Tibial artery (tissue), 4 donors: ENCODE measurements at places on chromosomes 13 and 19.

- no peaks in the 10 kb centered on the region for H3K27me3 ChIP-seq
- DNase-seq = no peak
- no peaks in the 10 kb centered on the region for H3K36me3 ChIP-seq
- H3K27ac ChIP-seq = no peak overlapping the region
These were observed 27.2 kb downstream of the SPRY2 start for GRCh38 chr13:80313668-80314256.

DNA sequence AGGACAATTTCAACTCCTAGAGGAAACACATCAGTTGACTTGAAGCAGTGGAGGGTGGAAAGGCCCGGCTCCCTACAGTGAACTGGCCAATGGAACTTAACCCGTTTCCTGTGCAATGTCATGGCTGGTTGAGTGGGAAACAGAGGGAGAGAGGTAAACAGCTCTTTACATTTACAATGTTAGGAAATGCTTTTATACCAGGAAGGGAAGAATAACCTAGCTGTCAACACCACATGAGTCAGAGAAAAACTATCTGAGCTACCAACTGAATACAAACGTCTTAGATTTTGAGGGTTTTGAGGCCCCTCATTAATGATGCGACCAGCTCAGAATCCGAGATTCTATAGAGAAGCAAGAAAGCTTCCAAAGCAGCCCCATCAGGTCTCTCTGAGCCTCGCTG lies 36.7 kb downstream of the CARD8 start:
- H3K4me1 ChIP-seq = no peaks in the 10 kb centered on the region
- H3K36me3 ChIP-seq = peaks cover 22% of the 10 kb centered on the region
- H3K27me3 ChIP-seq = no peaks in the 10 kb centered on the region
- H3K27ac ChIP-seq = no peak overlapping the region

DNA sequence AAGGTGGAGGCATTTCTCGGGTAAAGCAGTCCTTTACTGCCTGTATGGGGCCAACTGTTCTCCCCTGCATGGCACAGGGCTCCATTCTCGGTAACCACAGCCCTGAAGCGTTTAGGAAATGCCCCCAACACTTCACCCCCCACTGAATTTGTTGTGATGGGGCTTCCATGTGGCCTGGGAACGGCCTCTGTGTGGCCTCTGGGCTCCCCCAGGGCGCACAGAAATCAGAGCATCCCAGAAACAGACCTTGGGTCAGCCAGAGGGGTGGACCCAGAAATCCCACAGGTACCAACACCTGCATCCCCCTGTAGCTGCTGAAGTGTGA lies 153.7 kb upstream of the VSTM2B start:
- H3K4me3 ChIP-seq = no peak overlapping the region
- no peak overlapping the region for H3K27ac ChIP-seq
- H3K4me1 ChIP-seq = no peaks in the 10 kb centered on the region
- no peaks in the 10 kb centered on the region for H3K36me3 ChIP-seq
- peak; percentile 32 for DNase-seq

- no peaks in the 10 kb centered on the region for H3K27me3 ChIP-seq
- H3K36me3 ChIP-seq = peaks cover 65% of the 10 kb centered on the region
- H3K4me3 ChIP-seq = no peak overlapping the region
These were observed 20.7 kb upstream of the TPT1 start for GRCh38 chr13:45361596-45362206.

DNA sequence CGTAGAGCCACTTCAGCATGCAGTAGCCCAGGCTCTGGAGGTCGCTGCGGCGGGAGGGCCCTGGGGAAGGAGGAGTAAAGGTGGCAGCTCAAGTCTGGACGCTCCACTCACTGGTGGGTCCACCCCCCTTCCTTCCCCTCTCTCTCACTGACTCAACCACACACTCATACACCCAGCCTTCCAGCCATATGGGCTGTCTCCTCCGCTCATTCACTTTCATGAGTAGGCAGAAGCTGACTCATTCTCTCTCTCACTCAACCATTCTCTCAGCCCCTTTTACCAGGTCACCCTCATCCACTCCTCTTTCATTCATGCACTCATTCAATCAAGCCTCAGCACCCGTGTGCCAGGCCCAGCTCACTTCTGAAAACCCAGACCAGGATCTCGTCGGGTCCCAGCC lies 27.5 kb upstream of the SIGLEC11 start:
- no peaks in the 10 kb centered on the region for H3K4me1 ChIP-seq
- no peak for DNase-seq
- no peak overlapping the region for H3K27ac ChIP-seq
- no peaks in the 10 kb centered on the region for H3K27me3 ChIP-seq
- no peak overlapping the region for H3K4me3 ChIP-seq

- no peaks in the 10 kb centered on the region for H3K4me1 ChIP-seq
- H3K36me3 ChIP-seq = no peaks in the 10 kb centered on the region
- no peaks in the 10 kb centered on the region for H3K27me3 ChIP-seq
- H3K27ac ChIP-seq = no peak overlapping the region
- H3K4me3 ChIP-seq = no peak overlapping the region
These were observed 942.2 kb downstream of the PCDH17 start for GRCh38 chr13:58573743-58574142.

GRCh38 chr13:47211106-47211505 lies 314.3 kb upstream of the HTR2A start:
- DNase-seq = no peak
- no peak overlapping the region for H3K4me3 ChIP-seq
- no peak overlapping the region for H3K27ac ChIP-seq
- H3K4me1 ChIP-seq = no peaks in the 10 kb centered on the region
- no peaks in the 10 kb centered on the region for H3K27me3 ChIP-seq

DNA sequence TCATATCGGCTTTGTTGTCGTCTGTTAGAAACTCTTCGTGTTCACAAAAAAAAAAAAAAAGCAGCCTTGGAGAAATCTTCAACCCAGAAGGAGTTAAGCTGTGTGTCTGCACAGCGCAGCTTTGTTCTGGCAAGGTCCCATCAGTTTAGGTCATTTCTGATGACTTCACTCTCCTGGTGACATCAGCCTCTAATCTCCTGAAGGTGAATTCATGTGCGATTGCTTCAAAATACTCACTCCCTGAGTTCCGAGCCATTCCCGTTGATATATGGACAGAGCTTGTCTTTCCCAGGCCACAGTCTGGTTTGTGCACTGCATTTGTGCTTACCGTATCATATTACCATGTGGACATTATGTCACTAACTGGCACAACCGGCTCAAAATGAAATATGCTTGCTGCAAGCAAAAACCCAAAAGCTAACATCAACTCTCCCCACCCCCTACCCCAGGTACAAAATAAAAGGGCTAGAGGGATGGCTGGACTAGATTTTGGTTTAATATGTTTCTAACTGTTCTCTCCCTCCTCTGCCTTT lies 342.4 kb downstream of the KCNRG start:
- H3K4me3 ChIP-seq = no peak overlapping the region
- no peaks in the 10 kb centered on the region for H3K27me3 ChIP-seq
- H3K4me1 ChIP-seq = peaks cover 23% of the 10 kb centered on the region
- peak overlapping the region; percentile 56 for H3K27ac ChIP-seq
- DNase-seq = no peak

GRCh38 chr19:2149980-2150793 lies 1.2 kb downstream of the AP3D1 start:
- H3K4me1 ChIP-seq = peaks cover 52% of the 10 kb centered on the region
- peak overlapping the region; percentile 68 for H3K4me3 ChIP-seq
- peak; percentile 31 for DNase-seq
- peak overlapping the region; percentile 73 for H3K27ac ChIP-seq
- H3K27me3 ChIP-seq = no peaks in the 10 kb centered on the region

- no peaks in the 10 kb centered on the region for H3K4me1 ChIP-seq
- no peak overlapping the region for H3K4me3 ChIP-seq
- no peaks in the 10 kb centered on the region for H3K36me3 ChIP-seq
- DNase-seq = no peak
- no peak overlapping the region for H3K27ac ChIP-seq
These were observed 33.7 kb upstream of the VSTM2B start for GRCh38 chr19:29491995-29492577.

- H3K4me3 ChIP-seq = peak overlapping the region; percentile 87
- no peaks in the 10 kb centered on the region for H3K36me3 ChIP-seq
- DNase-seq = no peak
- H3K27me3 ChIP-seq = no peaks in the 10 kb centered on the region
- peaks cover 16% of the 10 kb centered on the region for H3K4me1 ChIP-seq
These were observed 1.7 kb downstream of the SLAIN1 start for GRCh38 chr13:77699059-77699680.

DNA sequence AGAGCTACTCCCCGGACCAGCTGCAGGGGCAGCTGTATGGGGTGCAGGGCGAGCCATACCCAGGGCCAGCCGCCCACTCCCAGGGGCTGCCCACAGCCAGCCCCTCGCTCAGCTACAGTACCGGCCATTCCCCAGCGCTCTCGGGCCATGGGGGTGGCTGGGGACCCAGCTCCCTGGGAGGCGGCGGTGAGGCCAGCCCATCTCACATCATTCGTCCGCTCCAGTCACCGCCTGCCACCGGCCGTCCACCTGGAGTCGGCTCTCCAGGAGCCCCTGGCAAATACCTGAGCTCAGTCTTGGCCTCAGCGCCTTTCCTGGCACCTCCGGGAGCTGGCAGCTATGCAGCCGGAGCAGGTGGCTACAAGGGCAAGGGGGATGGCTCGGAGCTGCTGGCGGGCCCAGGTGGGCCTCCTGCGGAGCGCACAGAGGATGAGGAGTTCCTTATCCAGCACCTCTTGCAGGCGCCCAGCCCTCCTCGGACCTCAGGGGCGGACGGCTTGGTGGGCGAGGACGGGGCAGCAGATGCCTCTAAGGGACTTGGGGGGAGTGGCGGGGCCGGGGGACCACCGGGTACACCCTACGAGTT lies 4.9 kb downstream of the PRR12 start:
- no peak for DNase-seq
- no peak overlapping the region for H3K27ac ChIP-seq
- peaks cover 69% of the 10 kb centered on the region for H3K36me3 ChIP-seq

DNA sequence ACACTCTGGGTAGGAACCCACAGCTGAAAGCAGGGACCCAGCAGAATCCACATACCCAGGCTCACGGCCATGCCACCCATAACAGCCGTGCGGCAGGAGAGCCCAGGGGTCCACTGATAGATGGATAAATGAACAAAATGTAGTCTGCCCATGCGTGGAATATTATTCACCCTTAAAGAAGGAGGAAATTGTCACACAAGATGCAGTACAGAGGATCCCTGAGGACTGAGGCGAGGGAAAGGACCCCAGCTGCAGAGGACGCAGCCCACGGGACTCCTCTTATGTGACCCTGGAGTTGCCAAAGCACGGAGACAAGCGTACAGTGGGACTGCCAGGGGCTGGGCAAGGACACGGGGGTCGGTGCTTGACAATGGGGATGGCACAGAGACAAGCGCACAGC lies 10.7 kb downstream of the GRTP1 start:
- H3K36me3 ChIP-seq = no peaks in the 10 kb centered on the region
- no peak overlapping the region for H3K4me3 ChIP-seq
- DNase-seq = peak; percentile 33
- H3K27me3 ChIP-seq = no peaks in the 10 kb centered on the region

DNA sequence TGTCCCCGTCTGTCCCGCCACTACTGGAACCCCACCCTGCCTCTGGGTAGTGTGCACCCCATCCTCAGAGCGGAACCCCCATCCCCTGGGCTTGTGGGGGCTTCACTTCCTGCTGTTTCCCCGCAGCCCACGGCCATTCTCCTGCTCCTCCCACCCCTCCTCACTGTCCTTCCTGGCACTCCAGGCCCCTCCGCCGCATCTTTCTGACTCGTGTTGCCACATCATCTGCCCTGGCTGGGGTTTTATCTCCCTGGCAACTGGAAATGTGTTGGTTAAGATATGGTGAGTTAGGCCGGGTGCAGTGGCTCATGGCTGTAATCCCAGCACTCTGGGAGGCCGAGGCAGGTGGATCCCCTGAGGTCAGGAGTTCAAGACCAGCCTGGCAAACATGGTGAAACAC lies 37.3 kb downstream of the KDM4B start:
- H3K27ac ChIP-seq = no peak overlapping the region
- H3K4me1 ChIP-seq = no peaks in the 10 kb centered on the region
- peaks cover 2% of the 10 kb centered on the region for H3K36me3 ChIP-seq
- no peak for DNase-seq
- no peak overlapping the region for H3K4me3 ChIP-seq

GRCh38 chr19:30136611-30137195 lies 194.7 kb downstream of the URI1 start:
- no peaks in the 10 kb centered on the region for H3K4me1 ChIP-seq
- no peaks in the 10 kb centered on the region for H3K36me3 ChIP-seq
- H3K27ac ChIP-seq = no peak overlapping the region

DNA sequence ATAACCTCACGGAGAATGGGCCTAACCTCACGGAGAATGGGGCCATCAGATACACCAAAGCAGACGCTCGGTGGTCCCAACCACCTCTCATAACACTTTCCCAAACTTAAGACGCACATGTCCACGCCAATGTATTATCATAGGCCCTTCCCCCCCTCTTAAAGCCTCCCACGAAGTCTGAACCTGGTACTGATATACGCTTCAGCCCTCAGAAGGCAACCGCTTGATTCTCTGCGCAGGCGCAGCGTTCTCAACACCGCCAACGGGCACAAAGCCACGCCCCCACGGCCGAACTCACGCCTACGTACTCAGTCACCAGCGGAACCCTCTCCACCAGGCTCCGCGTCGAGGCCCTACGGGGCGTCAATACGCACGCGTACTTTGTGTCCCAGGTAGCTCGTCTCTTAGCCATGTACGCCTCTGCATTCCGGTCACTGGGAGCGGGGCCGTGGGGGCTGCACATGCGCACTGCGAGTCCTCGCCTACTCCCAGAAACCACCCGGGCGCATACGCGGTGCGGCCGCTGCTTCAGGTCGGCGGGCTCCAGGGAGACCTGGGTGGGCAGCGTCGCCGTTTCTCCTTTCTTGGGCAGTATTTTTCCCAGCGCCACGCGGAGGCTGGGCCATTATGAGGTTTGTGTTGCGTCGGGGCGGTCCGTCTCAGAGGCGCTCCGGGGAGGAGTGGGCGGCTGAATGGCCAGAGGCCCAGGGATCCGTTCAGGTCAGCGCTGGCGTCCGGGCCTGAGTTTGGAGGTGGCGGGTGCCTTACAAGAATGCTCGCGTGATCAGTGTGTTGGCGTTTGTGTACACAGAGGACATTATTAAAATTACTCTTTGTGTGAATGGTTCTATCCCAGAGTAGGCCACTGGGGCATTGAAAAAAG lies 25.3 kb downstream of the ZNF582 start:
- no peaks in the 10 kb centered on the region for H3K27me3 ChIP-seq
- H3K4me3 ChIP-seq = peak overlapping the region; percentile 67
- peaks cover 35% of the 10 kb centered on the region for H3K36me3 ChIP-seq
- peaks cover 12% of the 10 kb centered on the region for H3K4me1 ChIP-seq
- H3K27ac ChIP-seq = peak overlapping the region; percentile 91

- no peaks in the 10 kb centered on the region for H3K36me3 ChIP-seq
- H3K27ac ChIP-seq = no peak overlapping the region
- H3K27me3 ChIP-seq = no peaks in the 10 kb centered on the region
- DNase-seq = no peak
- no peaks in the 10 kb centered on the region for H3K4me1 ChIP-seq
- H3K4me3 ChIP-seq = no peak overlapping the region
These were observed 108.1 kb downstream of the PCDH17 start for GRCh38 chr13:57739543-57740190.

DNA sequence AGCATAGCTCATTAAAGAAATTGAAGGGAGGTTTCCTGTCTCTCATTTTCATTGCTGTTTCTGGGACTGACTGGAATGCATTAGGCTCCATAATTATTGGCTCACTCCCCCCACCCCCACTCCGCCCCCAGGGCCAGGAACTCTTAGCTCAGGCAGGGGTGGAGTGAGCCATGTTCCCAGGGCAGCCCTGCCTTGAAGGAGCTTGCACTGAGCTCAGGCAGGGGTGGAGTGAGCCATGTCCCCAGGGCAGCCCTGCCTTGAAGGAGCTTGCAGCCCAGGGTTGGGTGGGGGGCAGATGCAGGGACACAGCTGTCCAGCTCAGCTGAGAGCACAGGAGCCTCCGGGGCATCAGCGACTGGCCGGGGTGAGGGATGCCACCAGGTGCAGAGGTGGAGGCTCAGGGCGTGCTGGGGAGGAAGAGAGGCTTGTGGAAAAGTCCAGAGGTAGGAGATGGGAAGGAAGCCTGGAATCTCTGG lies 39.1 kb upstream of the TFDP1 start:
- H3K4me1 ChIP-seq = no peaks in the 10 kb centered on the region
- H3K4me3 ChIP-seq = no peak overlapping the region
- no peak overlapping the region for H3K27ac ChIP-seq
- no peaks in the 10 kb centered on the region for H3K27me3 ChIP-seq
- DNase-seq = peak; percentile 63
